ENCODE measurements at places on chromosomes 6 and 20.

- DNase-seq: no peak
Observed at GRCh38 chr6:38273325-38273724, 366.4 kb downstream of the BTBD9 start.

GRCh38 chr20:47392015-47392720 is 35.7 kb upstream of the ZMYND8 start:
- no peak for DNase-seq

GRCh38 chr20:10910535-10911178 is 236.9 kb upstream of the JAG1 start:
- no peak for DNase-seq

DNA sequence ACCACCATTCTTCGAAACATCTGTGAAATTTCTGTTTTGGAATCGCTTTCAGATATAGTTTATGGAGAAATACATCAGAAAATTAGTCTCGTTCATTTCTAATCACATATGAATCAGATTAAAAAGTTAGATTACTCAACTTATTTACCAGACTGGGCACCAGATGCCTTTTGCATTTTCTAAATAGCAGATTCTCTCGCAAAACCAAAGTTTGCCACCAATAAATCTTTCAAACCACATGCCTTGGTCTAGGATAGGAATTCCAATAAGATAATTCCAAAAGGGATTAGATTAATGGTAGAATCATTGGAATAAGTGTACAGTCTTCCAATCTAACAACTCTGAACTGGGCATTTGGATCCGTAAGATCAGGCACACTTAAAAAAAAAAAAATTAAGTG is 160.4 kb upstream of the TAB2 start:
- DNase-seq: no peak

- DNase-seq: no peak
Observed at GRCh38 chr6:112189494-112189893, 64.9 kb downstream of the LAMA4 start.

DNA sequence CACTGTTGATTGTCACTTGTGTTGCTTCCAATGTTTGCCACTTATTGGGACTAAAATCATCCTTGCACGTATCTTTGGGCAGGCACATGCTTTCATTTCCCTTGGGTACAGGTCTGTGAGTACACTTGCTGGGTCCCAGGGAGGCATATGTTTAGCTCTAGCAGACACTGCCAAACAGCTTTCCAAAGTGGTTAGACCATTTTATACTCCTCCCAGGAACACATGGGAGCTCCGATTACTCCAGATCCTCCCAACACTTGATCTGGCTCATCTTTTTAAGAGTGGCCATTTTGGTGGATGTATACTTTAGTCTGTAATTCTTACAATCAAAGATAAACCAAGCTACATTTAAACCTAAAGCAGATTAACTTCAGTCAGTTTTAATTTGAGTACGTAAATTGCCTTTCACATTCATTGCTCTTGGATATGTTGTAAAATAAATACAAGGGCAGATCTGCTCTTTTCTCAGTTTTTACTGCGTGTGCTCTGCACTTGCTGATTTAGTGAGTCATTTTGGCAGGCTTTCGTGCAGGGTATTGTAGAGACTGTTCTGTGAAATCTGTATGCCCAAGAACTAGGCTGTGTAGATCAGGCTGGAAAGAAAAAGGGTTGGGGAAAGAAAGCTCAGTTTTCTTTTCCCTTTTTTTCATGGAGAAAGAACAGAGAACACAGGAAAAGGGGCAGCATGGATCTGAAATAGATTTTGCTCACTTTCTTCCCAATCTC is 19.5 kb downstream of the SLC22A1 start:
- DNase-seq: no peak

- no peak for DNase-seq
Observed at GRCh38 chr6:150269130-150269856, 99.5 kb upstream of the IYD start.

All from SHP77 treated with DMSO at 0.1 percent for 48 hours (cell line).